ENCODE measurements at places on chromosomes 6 and 20.
A peak's percentile ranks its signal among the peaks of the same experiment; 100 is the strongest.

GRCh38 chr6:133130863-133131262 is 110.3 kb upstream of the EYA4 start:
- peak; percentile 37 for DNase-seq

- DNase-seq = peak; percentile 65
These were observed 367.2 kb upstream of the RUNX2 start for GRCh38 chr6:44960898-44961297.

GRCh38 chr20:31440012-31440659 is at the start of gene DEFB123:
DEFB123 (plus strand) TSS chr20:31440632; CDS start chr20:31440699, 67 bp downstream.
- no peak for DNase-seq

GRCh38 chr6:2507016-2507415 is 243.7 kb downstream of the MYLK4 start:
- no peak for DNase-seq

DNA sequence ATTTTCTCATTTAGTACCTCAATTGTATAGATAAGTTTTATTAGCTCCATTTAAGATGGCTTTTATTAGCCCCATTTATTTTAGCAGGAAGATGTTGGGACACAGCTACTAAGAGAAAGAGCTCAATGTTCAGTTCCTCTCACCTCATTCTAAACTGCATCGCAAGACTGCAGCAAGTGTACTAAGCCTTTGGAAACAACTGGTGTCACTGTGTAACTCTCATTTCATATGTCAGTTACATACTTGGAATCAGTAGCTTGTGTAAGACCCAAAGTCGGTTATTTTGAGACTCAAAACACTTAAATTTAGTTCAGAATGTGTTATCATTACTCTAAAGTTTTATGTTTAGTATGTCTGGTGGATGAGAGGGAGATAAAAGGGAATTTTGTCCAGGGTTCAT is 482.9 kb downstream of the BMP2 start:
- no peak for DNase-seq

GRCh38 chr20:50191544-50192363 is 1.1 kb downstream of the CEBPB start:
- peak; percentile 64 for DNase-seq

Data from LHCN-M2 (cell line).